NCI-H1930 (cell line): ENCODE measurements at places on chromosomes 11 and 22.

DNA sequence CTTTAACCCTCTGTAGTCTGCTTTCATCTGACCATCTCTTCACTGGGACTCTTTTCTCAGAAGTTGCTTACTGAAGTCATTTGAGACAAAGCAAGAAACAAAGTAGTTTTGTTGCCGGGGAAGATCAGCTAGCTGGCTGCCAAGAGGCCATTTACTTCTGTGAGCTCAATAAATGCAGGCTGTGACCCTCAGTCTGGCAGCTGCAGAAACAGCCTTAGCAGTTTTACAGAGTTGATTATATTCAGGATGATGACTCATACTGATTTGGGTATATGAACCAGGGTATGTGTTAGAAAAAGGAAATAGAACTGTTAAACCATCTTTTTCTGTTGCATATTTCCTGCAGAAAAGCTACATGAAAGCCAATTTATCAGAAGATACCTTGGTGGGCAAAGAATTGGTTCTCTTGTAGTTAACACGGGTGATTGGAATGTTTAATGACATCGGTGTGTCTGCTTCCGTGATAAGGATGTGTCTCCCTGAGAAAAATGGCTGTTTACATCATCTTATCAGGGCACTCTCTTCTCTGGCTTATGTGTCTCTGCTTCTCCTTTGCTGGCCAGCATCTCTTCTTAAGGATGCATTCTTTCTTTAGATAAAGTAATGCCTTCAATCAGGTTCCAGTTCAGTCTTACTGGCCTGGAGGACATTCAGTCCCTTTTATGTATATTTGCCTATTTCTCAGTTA is 18.5 kb downstream of the FIBIN start:
- DNase-seq, result no peak

- no peak for DNase-seq
These were observed at the start of gene MRGPRF for GRCh38 chr11:69013009-69013951. MRGPRF (minus strand) TSS chr11:69013246; CDS start chr11:69009901, 3,345 bp downstream.

- no peak for DNase-seq
These were observed 16.4 kb downstream of the SMARCB1 start for GRCh38 chr22:23803001-23803819.

DNA sequence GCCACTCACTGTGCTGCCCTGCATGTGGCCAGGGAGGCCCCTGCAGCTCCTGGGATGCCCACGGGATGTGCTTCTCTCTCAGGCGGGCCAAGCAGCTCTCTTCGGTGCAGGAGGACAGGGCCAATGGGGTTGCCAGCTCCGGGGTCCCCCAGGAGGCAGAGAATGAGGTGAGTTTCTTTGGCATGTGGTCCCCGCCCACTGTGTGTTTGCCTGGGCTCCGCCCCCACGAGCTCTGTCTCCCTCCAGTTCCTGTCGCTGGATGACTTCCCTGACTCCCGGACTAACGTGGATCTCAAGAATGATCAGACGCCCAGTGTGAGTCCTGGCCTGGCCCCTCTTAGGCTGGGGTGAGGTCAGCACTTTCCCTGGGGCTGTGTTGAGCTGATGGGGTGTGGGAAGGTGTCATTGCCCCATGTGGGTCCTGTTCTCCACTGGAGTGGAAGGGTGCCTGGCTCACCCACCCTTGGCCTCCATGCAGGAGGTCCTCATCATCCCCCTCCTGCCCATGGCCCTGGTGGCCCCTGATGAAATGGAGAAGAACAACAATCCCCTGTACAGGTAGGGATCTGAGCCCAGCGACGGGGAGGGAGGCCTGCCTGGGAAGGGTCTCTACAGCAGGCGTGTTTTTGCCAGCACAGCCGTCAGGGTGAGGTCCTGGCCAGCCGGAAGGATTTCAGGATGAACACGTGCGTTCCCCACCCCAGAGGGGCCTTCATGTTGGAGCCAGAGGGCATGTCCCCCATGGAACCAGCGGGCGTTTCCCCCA is 7.7 kb downstream of the SCO2 start:
- no peak for DNase-seq

DNA sequence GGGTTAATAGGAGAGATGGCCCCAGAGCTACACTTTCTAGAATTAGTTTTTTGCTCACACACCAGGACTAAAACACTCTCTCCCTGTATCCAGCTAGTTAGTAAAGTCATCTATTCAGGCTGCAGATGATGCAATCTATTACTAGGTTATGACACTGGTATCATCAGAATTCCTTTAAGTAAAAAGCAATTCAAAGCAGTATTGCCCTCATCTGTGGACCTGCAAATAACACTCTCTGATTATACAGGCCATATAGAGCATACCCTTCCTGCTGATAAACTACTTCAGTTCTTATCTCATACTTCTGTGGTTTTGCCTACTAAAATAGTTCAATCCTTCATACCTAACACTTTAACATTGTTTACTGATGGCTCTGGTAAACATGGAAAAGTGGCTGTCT is 13.5 kb upstream of the MTMR2 start:
- no peak for DNase-seq

DNA sequence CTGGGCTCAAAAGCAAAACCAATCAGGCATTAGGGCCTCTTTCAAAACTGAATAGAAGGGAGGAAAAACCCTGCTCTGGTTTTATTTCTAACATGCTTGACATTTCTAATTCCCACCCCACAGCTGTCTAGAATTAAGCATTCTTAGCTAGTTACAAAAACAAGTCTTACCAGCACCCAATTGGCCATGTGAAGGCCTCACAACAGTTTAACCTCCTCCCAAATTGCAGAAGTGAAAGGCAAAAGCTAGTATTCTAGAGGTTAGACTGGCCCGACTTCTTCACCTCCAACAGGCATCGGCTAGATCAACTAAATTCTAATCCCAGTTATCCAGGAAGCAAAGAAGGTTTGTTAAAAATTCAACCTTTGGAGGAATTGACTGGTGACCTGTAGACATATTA is 6.5 kb downstream of the SF1 start:
- no peak for DNase-seq

GRCh38 chr11:35617687-35618496 is at the start of gene FJX1:
FJX1 (plus strand) TSS chr11:35618460; CDS start chr11:35618637, 177 bp downstream.
- peak; percentile 83 for DNase-seq

DNA sequence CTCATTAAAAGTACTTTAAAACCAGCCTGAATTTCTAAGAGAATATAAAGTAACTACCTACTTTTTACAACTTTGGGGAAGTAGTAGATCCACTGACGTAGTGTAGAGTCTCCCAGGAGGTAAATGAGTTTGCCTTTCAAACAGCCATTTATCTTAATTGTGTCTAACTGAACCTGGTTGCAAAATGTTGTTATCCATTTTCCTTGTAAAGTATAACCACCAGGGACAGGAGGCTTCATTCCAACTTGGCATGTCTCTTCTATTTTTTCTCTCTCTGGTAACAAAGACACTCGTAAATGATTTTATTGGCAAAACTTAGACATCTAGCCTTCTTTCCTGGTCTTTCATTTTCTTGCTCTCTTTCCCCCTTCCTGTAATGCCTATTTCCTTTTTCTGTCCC is 36.9 kb downstream of the NXPE1 start:
- DNase-seq, result no peak

GRCh38 chr22:47795477-47796127 is 1033.2 kb downstream of the TBC1D22A start:
- no peak for DNase-seq

GRCh38 chr22:30226192-30226832 is 20.2 kb downstream of the LIF start:
- no peak for DNase-seq

DNA sequence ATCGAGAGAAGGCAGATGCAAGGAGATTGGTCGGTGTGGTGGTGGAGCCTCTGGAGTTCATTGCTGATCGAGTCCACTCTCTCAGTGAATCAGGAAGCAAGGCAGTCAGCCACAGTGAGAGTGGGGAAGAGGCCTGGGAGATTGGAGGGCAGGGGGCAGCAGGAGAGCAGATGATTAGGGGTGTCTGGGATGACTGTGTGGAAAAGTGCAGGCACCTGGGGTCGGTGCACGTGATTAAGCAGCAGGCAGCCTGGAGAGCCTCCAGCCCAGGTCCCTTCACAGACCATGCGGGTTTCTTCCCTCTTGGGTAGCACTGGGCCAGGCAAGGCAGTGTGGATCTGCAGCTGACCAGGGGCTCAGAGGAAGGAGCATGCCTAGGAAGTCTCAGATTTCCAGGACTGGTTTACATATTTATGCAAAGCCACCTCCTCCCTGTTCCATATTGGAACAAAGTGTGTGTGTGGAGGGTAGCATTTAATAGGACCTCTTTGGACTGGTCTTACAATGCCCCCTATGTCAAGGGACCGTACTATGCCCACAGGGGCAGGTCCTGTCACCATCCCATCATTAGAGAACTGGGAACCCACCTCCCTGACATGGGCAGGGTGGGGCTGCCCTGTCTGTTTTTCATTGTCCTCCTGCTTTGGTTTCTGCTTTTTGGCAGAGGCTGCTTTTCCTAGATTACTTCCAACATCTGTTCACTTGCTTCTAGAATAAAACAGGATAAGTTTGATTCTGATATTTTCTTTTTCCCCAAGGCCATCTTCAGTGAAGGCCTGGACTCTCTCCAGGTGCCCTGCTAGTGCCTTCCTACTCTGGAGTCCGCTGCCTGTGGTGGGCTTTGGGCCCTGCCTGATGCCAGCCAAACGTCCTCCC is 14.0 kb upstream of the GDPD5 start:
- DNase-seq, result no peak

- DNase-seq, result no peak
These were observed 57.2 kb downstream of the INSC start for GRCh38 chr11:15171956-15172355.

- no peak for DNase-seq
These were observed 81.9 kb downstream of the PPP2R1B start for GRCh38 chr11:111684251-111684650.

DNA sequence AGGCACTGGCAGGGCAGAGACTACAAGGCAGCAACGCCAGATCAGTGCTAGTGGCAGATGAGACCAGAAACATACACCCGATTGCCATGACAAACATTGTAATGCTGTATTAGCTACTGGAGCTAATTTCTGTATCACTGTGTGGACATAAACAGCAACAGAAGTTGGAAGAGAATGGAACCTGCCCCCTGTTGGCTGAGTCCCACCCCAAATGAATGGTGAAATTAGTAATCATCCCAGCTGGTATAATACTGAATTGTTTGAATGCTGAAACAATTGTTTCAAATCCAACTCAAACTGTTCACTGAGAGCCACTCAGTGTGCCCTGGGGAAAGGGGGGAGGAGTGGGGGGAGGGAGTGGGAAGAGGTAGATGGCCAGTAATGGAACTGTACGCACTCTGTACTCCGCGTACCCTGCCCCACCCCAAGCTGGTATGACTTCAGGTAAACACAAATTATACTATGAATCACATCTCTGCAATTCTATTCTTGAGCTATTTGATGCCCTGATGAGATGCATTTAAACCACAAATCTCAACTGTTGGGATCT is 11.2 kb upstream of the BIRC3 start:
- no peak for DNase-seq

DNA sequence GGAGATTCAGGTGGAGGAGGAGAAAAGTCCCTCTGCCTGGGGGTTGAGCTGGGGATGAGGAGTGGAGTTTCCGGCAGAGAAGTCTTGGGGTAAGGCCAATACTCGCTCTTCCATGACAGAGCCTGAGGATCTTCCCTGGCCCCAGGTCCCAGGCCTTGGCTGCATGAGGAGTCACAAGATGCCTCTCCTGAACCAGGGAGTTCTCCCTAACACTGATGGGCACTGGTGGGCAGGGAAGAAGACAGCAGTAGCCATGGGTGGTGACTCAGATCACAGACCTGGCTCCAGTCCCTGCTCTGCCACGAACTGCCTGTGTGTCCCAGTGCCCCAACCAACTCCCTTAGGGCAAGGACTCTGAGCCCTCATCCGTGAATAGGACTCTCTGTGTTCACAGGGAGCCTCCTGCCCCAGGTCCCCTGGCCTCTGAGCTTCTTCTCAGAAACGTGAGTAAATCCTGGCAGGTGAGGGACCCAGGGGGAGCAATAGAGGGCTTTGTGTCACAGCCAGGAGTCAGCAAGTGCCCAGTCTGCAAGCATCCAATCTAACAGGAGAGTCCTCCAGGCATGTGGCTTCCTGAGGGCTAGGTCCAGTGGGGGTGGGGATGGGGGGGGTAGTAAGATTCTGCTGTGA is 45.5 kb upstream of the FTH1 start:
- DNase-seq, result no peak

- DNase-seq, result no peak
These were observed 63.6 kb upstream of the PITPNB start for GRCh38 chr22:27982630-27983180.

- DNase-seq, result no peak
These were observed 231.0 kb downstream of the TTC28 start for GRCh38 chr22:28448625-28449024.

DNA sequence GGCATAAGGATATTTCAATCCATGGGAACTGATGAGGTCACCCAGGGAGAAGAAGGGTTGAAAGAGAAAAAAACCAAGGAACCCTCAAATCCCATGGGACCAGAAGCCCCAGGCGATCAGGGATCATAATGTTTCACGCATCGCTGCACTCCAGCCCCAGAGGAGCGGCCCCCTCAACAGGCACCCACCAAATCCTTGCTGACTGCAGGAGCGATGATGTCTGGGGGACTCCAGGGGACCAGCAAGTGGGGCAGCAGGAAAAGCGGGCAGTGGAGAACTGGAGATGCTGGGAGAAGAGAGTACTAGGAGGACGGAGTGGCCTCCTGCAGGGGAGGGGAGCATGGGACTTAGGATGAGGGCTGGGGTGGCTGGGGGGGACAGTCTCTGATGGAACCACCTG is 47.7 kb upstream of the LINC01488 start:
- DNase-seq, result no peak

GRCh38 chr11:3614742-3615171 is 27.0 kb downstream of the ART5 start:
- DNase-seq, result no peak

DNA sequence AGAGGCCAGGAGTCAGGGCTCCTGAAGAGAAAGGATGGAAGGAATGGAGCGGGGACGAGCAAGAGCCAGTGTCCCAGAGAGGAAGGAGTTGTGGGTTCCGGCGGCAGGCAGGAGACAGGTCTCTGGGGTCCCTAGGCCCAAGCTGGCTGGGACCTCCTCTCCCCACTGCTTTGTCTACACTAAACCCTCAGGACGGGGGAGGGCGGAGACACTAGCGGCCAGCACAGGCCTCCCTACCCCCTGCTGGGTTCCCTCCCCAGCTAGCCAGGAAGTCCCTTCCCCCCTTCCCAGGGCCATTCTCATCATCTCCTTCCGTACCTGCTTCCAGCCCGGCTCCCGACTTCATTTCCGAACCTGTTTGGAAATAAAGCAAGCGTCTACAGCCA is 79.5 kb downstream of the ST3GAL4 start:
- no peak for DNase-seq

DNA sequence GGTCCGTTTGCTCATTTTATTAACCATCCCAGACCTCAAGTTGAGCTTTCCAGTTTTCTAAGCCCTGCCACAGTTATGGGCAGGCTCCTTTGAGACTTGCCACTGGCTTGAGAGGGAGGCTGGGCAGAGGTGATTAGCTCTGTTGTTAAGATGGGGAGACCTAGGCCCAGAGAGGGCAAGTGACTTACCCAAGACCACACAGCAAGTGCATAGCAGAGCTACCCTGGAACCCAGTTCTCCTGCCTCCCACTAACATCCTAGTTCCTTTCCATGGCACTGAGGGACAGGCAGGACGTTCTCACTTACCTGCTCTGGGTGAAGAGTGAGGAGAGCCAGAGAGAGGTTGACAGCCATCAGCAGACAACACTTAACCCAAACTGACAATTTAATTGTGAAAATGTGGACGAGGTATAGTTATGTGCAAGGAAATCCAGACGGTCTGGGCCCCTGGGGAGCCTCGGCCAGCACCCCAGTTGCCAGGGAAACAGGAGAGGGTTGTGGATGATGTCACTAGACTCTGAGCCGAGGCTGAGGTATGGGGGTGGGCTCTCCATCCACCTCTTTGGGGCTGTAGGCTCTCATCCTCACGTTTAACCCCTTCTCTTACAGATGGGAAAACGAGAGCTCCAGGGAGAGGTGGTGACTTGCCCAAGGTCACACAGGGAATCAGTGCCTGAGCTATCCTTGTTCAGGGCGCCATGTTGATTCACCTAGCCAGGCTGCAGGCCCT is 12.3 kb upstream of the WNT11 start:
- no peak for DNase-seq
